ENCODE measurements at places on chromosomes 4 and X.
A peak's percentile ranks its signal among the peaks of the same experiment; 100 is the strongest.

- DNase-seq: no peak
Observed at GRCh38 chr4:73451981-73452747, 16.1 kb downstream of the AFP start.

DNA sequence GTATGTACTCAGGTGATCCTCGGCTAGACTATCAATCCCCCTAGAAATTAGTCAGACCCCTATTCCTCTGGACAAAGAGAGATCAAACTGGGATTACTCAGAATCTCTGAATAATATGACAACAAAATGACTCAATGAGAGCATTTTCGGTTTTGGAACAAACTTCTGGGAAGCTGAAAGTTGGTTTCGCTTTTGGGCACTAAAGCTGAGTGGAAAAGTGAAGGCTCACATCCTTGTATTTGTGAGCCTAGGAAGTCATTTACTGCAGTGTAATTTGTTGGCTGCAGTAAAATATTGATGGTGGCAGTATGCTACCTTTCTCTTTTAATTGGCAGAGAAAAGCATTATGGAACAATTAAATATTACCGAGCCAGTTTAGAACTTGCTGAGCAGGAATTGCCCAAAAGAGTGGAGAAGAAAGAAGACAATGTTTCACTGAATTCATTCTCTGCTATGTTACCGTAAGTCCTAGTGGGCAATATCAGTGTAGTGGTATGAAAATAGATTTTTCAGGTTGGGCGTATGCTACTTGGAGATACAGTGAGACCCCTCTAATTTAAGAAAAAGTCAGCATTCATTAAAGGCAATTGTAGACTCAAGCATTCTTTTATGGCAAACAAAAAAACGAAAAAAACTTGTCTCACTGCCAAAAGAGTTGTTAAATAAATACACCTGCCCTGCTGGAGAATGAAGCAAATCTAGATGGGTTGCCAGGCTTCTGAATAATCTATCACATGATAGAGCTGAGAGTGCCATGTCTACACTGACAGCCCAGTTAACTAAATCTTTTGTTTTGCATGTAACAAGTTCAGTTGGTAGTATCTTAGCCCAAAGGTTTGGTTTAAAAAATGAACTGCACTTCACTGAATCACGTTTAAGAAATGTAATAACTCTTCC lies 69.6 kb downstream of the AGTR2 start:
- DNase-seq: peak; percentile 7

- no peak for DNase-seq
Observed at GRCh38 chr4:124321364-124321763, 391.2 kb downstream of the ANKRD50 start.

GRCh38 chr4:83013420-83013867 lies 2.8 kb upstream of the LIN54 start:
- no peak for DNase-seq

DNA sequence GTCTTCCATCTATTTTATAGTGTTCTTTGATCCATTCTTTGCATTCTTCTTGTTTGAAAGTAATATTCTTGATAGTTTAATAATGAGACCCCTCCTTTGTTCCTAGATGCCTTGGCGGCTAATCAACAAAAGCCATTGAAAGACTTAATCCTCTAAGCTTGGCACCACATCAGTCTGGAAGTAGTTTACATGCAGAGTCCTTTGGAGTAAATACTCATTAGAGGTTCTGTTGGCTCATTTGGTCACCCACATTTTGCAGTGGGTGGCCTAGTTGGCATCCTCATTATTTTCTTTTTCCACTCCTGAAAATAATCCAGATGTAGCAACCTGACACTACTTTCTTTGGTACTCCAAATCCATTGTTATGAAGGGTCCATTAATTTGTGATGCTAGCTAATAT lies 64.5 kb downstream of the DKK2 start:
- no peak for DNase-seq

- peak; percentile 58 for DNase-seq
Observed at GRCh38 chr4:157978680-157979361, 194.0 kb downstream of the GASK1B start.

DNA sequence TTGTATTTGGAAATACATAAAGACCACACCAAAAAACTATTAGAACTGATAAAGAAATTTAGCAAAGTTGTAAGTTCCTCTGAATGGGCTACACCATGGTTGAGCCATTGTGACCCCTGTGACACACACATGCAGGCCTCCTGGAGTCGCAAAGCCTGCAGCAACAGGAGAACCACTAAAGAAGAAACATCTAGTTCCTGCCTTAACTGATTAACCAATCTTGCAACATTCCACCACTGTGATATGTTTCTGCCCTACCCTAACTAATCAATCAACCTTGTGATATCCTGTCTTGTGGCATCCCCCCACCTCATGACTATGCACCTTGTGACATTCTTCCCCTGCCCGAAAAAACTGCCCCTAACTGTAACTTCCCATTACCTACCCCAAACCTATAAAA lies 401.8 kb downstream of the PRDM5 start:
- no peak for DNase-seq

DNA sequence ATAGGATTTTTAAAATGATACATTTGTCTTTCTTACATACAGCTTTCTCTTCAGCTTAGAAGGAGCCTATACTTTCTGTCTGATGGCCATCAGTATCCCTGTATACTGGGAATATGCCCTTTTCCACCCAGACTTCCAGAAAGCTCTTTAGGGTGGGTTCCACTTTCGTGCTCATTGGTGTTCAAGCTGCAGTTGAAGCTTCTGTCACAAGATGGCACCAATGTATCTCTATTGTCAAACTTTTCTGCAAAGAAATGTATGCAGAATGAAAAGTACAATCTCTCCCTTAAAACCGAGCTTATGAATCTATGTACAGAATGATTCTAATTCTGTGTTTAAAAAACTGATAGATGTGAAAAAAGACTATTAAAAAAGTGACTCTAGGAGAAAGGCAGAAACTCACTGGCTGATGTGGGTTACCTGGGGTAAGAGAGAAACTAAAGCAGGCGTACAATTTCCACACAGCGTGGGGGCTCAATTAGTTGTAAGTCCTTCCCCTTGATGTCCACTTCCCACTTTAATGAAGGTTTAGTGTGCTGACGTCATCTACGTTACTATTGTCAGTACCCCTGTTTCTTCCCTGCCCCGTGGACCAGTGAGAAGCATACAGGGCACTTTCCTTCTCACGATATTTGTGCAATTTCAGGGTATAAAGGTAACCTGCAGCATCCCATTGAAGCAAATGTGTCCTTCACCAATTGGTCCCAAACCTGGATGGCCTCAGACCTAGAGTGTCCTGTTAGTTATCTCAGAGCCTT lies 57.3 kb upstream of the TCEAL2 start:
- no peak for DNase-seq

DNA sequence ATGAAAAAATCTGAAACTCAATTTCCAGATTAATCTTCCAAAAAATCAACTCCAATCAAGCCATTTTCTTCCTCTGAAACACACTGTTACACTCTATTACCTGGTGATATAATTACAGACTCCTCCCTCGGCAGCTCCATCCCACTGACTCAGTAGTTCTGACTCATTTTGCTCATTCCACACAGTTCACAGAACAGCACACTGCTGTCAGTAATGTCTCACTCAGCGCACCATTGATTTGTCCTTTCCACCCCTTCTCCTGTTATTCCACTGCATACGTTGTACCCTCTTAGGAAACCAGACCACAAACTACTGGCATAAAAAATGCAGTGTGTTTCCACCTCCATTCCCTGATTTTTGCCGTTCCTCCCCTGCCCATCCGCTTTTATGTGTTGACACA lies 212.7 kb downstream of the SLIT2 start:
- peak; percentile 90 for DNase-seq

DNA sequence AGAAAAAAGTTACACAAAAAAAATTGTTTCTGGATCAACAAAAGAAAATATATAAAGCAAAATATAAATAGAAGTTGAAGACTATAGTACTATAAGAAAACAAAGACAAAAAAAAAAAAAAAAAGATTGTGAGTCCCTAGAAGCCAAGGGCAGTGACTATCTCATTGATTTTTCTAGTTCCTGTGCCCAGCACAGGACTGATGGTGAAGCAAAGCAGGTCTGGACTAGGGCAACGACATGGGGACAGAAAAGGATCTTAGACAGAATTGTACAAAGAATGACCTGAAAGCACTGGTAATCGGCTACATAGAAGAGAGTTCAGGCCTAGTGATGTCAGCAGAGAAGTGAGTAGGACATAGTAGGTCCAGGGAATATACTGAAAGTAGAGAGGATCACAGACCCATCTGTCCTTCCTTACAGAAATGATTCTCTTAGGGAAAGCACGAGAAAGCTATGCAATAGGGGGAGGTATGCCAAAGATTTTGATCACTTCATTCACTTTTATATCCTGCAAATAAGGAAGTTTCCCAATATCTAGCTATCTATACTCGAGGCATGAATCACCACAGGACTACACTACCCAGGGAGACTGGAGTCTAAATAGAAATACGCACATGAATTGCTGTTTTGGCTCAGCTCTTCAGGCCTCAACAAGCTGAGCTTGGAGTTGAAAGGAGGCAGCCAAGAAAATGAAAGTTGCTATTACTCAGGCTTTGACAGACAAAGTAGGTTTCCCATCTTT lies 230.9 kb upstream of the GPC4 start:
- no peak for DNase-seq

- DNase-seq: no peak
Observed at GRCh38 chr4:89307446-89308160, at the start of gene GPRIN3. GPRIN3 (minus strand) TSS chr4:89307800; CDS start chr4:89250110, 57,690 bp downstream.

DNA sequence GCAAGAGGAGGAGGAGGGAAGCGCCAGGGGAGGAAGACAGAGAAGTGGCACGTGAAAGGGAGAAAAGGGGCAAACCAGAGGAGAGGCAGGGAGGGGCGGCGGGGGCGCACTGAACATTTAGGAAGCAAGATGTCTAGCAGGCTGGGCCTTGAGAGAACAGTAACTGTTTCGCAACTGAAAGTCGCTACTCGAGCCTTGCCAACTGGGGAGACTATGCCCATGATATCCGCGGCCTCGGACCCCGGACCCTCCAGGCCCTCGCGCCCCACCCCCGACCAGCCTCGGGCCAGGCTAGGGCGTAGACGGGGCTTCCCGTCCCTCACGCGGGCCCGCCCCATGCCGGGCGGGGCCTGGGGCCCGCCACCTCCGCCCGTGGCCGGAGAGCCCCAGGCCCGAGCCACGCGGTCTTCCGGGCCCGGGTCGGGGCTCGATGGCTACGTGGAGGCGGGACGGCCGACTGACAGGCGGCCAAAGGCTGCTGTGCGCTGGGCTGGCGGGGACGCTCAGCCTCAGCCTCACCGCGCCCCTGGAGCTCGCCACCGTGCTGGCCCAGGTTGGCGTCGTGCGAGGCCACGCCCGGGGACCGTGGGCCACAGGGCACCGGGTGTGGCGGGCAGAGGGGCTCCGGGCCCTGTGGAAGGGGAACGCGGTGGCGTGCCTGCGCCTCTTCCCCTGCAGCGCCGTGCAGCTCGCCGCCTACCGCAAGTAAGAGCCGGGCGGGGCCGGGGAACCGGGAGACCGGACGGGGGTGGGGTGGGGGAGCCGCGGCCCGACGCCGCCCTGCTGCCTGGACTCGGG lies at the start of gene SLC25A43:
SLC25A43 (plus strand) TSS at position 363 of the 798 bp plus-strand sequence; CDS start at position 431, 68 bp downstream.
- no peak for DNase-seq

DNA sequence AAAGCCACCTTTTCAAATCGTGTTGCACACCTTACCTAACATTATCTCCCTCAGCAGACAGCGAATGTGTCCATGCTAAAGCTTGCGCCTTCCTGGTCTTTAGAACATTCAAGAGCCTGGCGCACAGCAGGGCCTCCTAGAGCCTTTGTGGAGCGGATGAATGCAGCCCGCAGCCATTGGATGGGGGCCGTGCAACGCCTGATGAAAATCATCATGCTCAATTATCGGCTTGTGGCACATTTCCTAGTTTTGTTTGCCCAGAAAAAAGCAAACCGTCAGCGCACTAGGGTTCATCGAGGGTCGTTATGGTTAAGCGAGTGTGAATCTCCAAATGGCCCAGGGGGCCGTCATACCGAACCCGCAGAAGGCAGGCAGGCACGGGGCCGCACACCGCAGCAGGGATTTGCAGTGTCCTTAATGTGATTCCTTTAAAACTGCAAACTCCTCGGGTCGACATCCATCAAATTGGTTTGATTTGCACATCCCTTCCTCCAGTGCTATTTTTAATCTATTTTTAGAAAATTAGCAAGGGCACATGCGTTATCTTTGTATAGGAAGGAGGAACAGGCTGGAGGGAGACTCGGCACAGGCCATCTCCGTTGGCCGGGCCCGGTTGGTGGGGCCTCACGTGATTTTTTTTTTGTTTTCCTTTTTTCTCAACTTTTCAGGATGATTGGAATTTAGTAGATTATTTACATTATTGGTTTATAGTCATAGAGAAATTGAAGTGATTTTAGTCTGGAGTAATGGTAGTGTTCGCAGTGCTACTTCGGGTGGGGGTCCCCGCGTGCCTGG lies 53.1 kb downstream of the ABLIM2 start:
- DNase-seq: no peak

DNA sequence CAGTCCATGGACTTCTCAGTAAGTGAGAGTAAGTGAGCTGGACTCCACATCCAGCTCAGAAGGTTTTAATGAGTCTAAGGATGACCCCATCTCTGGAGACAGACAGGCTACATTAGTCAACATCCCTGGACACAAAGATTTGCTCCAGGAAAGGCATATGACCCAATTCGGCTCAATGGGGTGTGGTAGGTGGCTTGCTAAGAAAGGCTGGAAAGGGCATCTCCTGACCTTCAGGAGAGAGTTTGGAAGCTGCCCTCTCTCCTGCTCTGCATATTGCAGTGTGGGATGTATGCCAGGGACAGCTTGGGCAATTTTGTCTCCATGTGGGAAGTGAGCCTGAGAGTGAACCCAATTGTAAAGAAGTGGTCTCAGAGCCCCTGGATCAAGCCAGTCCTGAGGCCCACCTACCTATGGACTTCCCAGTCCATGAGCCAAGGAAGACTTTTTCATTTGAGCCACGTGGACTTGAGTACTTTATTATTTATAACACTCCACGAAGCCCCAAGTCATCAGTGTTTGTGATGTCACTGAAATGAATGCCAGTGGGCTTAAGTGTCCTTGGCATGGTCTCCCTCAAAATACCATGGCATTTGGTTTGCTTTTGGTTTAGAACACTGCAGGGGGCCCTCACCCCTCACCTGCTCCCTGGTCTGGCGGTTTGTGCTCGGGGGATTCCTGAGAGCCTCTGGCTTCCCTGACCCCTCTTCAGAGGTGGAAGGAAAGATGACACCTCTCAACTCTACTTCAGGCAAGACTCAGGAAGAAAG lies 10.4 kb upstream of the ABLIM2 start:
- no peak for DNase-seq

DNA sequence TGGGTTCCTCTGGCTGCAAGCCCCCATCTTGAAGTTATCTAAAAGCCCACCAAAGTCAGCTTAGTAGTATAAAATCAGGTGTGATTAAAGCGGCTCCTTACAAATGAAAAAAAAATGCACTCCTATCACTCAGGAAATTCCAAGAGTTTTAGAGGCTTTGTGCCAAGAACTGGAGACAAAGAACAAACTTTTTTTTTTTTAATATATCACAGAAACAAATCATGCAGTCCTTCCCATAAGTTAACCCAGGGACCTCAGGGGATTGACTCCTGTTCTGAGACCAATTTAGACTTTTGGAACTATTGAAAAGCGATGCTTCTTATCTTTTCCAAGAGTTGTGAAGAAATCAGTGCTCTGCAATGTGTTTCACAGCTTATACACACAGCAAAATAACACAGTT lies 53.6 kb downstream of the HHIP start:
- no peak for DNase-seq

GRCh38 chr4:86908251-86908657 lies 16.0 kb upstream of the C4orf36 start:
- DNase-seq: no peak

- no peak for DNase-seq
Observed at GRCh38 chr4:61520166-61520565, 320.0 kb downstream of the ADGRL3 start.

Data from RCC 7860 (cell line).